ENCODE measurements at places on chromosomes 11 and 22.

- no peak for DNase-seq
Observed at GRCh38 chr11:44270403-44271273, 39.3 kb downstream of the ALX4 start.

- no peak for DNase-seq
Observed at GRCh38 chr11:114193730-114194679, 102.2 kb upstream of the NNMT start.

DNA sequence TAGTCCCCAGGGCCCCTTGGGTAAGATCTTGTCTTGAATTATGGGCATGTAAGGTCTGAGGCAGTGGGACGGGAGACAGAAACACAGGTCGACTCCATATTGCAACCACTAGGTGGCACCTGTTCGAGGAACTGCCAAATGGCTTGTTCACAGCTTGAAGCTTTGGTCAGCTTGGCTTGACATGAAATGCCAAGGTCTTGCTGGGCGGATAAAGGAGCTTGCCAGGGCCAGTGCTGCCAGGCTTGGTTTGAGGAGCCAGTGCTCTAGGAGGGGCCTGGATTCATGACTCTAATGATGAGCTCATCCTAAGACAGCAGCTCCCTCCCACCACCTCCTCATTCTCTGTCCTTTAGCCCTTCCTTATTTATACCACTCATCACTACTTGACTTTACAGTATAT is 11.9 kb upstream of the NRIP3 start:
- peak; percentile 20 for DNase-seq

DNA sequence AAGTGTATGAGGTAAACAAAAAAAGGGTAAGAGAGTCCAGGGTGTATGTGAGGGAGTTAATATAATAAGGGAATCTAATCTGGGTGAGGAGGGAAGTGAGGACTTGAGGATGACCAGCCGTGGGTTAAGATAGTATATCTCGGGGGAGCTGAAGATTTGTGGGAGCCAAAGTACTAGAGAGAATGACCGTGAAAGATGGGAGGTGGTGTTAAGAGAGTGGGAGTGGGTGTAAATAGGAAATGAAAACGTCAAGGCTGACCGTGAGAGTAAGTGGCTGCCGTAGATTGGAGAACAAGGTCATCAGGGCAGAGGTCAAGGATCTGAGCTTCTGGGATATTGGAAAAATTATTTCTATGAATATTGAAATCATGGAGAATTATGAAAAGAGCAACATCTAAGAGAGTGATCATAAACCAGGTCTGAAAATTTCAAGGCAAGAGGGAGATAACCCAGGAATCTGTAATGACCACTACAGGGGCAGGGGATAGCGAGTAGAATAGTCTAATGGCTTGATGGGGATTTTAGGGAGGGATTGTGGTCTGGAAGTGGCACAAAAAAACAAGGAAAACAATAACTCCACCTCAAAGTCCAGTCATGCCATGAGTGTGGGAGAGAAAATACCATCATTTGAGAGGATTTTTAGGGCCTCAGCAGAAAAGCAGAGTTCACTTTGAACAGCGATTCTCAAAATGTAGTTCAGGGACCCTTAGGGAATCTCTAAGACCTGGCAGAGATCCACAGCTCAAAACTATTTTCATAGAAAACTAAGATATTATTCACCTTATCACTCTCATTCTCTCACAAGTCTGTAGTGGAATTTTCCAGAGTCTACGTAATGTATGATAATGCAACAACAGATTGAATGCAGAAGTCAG is 72.0 kb downstream of the PRR5L start:
- DNase-seq: no peak

GRCh38 chr11:1803246-1803645 is 31.5 kb upstream of the SYT8 start:
- DNase-seq: no peak

- DNase-seq: no peak
Observed at GRCh38 chr22:41834005-41834944, 1.4 kb downstream of the SREBF2 start.

- DNase-seq: no peak
Observed at GRCh38 chr22:20533095-20533878, 25.9 kb downstream of the MED15 start.

DNA sequence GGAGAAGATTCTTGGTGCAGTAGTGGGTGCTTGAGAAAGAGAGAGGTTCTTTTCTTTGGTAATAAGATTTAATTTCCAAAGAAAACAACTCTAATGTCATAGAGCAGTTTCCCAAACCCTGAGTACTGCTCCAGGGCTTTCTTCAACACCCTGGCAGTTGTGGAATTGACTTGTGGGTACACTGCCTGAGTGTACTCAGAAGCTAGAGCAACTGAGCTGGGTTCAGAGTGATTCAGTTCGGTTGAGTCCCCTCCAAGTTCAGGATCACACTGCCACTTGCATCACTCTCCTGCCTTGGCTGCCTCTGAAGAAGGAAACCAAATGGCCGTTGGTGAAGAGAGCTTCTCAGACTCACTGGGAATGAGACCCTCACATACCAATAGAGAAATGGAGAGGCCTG is 5.3 kb downstream of the DMC1 start:
- DNase-seq: no peak

GRCh38 chr22:42217019-42217751 is 53.3 kb downstream of the TCF20 start:
- DNase-seq: no peak

GRCh38 chr11:2691991-2692875 is 7.6 kb downstream of the KCNQ1OT1 start:
- DNase-seq: no peak

DNA sequence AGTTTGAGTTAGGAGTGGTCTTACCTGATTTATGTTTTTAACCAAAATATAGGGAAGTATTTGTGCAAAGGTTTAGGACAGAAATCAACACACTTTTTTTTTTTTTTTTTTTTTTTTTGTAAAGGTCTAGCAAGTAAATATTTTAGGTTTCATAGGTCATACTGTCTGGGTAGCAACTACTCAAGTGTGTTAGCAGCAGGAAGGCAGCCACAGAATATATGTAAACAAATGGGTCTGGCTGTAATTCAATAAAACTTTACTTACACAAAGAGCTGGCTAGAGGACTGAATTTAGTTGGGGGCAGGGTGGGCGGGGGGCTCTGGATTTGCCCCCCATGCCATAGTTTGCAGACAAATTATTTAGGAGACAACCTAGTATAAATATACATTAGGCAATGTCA is 510.4 kb downstream of the NELL1 start:
- DNase-seq: no peak

- DNase-seq: no peak
Observed at GRCh38 chr11:60831501-60832079, 10.3 kb upstream of the CCDC86 start.

DNA sequence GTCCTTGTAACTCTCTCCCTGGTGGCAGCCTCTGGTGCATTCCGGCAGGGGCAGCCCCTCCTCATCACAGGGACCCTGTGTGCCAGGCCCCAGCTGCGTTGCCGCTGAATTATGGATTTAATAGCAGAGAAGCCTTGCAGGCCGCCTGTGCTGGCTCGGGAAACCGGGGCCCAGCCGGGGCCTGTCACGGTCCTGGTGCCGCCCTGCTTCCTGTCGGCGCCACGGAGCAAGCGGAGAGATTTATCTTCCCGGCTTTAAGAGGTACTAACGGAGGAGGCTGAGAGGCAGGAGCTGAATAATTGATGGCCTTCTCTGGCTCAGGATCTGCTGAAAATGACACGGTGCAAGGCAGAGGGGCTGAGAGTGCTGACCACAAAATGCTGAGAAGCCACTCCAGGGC is 54.0 kb upstream of the CCDC188 start:
- no peak for DNase-seq

DNA sequence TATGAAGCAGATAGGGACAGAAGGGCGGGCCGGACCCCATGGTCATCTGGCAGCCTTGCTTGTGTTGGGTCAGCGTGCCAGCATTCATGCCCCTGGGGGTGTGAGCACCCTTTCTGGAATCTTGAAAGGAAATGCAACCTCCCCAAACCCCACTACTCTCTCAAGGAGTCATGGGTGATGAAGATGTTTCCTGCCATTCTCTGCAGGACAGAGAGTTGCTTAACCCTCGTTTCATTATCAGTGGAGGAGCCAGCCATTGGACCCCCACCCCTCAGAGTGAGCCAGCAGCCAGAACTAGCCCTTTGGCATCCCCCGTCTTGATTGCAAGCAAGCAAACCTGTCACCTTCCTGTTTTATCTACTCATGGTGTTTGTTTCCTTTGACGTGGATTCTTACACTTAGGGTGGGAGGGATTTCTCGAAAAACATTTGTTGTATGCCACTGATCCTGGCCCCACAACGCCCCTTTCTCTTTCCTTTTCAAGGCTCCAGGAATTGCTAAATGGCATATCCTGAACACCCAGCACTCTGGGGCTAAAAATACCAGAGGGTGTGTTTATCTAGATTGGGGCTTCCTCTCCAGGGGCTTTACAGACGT is 258.3 kb downstream of the ETS1 start:
- DNase-seq: no peak

GRCh38 chr11:108324587-108324986 is 101.7 kb downstream of the ATM start:
- no peak for DNase-seq

DNA sequence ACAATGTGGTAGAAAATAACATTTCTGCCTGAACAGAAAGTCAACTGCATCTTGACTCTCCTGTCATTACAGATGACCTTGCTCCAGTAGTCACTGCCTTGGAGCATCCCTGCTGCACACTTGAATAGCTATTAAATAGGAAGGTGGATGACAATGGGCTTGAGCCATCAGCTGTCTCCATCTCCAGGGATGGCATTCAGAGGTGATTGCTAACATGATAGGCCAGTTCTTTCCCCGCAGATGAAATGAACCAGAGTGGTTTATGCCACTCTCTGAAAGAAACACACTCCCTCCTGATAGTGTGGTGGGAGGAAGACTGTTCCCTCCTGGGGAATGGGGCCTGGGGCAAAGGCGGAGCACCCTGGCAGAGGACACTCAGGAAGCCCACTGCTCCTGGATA is 57.1 kb upstream of the OLFML1 start:
- no peak for DNase-seq

GRCh38 chr11:36586543-36586942 is 7.8 kb upstream of the IFTAP start:
- no peak for DNase-seq

DNA sequence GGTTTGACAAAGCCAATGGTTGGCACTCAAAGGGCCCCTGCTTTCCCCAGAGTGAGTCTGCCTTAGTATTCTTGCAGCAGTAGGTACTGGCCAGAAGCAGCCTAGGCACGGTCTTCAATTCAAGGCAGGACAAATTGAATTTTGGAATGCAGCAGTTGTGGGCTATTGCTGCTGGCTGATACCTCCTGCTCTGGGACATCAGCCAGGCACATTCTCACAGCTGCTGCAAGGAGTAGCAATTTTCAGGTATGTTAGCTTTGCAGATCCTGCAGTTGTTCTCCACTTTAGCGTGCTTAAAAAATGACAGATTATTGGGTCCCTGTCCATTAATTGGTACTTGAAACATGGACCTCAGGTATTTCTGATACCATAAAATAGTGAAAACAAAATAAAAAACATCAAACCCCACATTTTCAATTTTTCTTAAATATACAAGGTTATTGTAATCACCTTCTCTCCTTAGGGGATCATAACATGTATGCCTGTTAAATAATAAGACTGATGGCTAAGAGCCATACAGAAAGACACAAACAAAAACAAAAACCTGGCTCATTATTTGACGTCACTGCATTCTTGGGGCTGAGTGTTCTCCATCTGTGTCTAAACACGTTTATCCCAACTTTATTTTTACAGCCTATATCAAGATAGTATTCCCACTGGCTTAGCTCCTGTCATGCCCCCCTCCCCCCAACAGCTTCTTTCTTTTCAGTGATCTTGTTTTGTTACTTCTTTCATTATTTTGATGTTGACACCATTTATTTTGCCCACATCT is 85.1 kb upstream of the CARD18 start:
- no peak for DNase-seq

- no peak for DNase-seq
Observed at GRCh38 chr11:47856186-47856585, 8.0 kb upstream of the NUP160 start.

DNA sequence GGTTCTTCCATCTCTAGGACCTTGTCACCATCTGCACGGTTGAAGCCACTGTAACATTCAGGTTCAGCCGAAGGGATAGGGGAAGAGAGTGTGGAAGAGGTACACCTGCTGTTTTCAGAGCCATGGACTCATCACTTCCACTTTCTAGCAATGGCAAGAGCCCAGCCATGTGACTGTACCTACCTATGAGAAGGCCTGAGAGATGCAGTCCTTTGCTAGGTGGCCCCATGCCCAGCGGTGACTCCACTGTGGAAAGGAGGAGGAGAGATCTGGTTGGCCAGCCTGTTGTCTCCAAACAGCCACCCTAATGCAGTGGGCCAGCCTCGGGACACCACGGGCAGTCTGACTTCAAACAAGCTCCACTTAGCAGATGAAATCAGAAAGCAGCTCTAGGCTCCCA is 16.0 kb downstream of the RASD2 start:
- no peak for DNase-seq

GRCh38 chr22:46315976-46316375 is 19.3 kb downstream of the GTSE1 start:
- no peak for DNase-seq

DNA sequence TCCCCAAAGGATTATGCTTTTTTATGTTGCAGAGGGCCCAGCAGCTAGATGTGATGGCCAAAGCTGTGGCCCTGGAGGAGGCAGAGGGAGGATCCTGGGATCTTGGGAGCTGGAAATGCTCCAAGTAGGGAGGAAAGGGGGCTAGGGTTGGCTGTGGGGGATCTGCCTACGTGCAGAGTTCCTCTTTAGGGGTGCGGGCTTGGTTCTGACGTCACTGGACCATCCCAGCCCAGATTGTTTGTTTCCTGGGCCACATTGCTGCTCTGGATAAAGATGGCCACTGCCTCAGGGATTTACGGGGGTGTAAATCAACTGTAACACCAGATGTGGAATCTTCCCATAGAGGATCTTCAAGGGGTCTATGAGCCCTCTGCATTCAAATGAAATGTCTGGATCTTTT is 110.3 kb upstream of the SYT13 start:
- no peak for DNase-seq

DNA sequence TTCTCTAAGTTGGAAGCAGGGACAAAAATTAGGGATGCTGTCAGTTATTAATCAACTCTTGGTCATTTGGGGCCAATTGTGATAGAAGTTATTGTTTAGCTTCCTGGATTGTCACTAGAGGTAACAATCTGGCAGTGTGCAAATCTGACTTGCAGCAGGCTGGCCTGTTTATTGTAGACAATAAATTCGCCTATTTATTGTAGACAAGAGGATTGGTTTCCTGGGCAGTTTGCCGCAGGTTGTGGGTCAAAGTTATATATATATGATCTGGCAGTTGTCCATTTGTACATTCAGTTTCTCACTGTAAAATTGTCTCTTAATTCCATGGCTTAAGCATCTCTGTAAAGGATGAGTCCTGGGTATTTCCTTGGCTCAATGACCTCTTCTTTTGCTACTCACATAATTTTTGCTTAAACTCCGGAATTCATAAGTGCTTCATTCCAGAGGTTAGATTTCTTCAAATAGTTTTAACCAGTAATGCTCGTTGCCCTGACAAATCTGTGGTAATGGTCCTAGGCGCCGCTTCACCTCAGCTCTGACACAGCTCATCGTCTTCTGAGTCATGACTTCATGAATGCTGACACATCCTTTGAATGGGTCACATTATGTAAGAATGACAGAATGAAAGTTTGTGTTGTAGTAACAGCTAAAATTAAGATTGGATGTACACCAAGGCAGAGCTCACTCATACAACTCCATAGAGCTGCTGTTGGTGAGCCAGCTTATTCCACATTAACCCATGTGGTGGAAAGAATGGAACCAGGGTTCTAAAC is 7.8 kb upstream of the MMP3 start:
- no peak for DNase-seq
